Activated CD8-positive, alpha-beta T cell treated with anti-CD3 and anti-CD28 coated beads, Interleukin-2, amount 10 ng/mL, durations not matched to agents 7 days and 5 days (primary cell): ENCODE measurements at places on chromosomes 16 and 17. TPM values are rescaled to one million over a fixed set of nuclear protein-coding genes. Genes with fewer than 3 reads are reported as not detected.

GRCh38 chr16:81711657-81712319 is 67.3 kb upstream of the PLCG2 start:
- DNase-seq: no peak

GRCh38 chr17:34699181-34699580 is 119.8 kb downstream of the TMEM132E start:
- no peak for DNase-seq

GRCh38 chr16:8859913-8860881 is 8.6 kb downstream of the CARHSP1 start:
- no peak for DNase-seq

GRCh38 chr17:78433013-78433727 is 54.7 kb downstream of the PGS1 start:
- DNase-seq: no peak

DNA sequence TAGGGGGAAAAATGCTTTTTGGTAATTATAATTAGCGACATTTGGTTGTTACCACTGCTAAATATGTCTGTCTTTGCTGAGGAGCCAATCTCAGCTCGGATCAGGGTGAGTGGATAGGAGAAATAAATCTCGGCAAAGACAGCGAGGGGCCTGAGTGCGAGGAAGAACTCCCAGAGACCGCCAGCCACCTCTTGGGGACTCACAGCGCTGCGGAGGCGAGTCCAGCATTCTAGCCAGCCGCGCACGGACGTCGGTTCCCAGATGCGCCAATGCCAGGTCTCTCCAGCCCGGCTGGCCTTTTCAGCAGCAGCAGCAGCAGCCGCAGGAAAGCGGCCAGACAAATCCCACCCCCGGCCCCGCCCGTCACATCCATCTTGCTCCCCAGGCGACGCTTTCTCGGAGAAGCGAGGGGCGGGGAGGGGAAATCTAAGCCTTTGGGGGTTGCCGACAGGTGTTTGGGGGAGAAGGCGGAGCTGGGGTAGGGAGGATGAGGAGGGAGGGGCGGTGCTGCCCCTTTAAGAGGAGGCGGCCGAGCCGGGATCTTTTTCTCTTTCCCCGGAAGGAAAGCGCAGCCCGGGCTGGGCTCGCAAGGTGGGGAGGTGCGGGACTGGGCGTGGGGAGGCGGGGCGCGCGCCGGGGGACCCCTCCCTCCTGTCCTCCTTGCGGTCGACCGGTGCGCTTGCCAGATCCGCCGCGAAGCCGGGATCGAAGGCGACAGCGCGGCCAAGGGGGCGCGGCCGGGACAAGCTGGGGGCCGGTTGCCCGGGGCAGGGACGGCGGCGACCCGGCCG is at the start of gene ITGA3:
TSS of gene ITGA3 (plus strand) at position 685 of the 791 bp plus-strand sequence. CDS start 330 bp downstream, outside the sequence.
- DNase-seq: peak; percentile 71

DNA sequence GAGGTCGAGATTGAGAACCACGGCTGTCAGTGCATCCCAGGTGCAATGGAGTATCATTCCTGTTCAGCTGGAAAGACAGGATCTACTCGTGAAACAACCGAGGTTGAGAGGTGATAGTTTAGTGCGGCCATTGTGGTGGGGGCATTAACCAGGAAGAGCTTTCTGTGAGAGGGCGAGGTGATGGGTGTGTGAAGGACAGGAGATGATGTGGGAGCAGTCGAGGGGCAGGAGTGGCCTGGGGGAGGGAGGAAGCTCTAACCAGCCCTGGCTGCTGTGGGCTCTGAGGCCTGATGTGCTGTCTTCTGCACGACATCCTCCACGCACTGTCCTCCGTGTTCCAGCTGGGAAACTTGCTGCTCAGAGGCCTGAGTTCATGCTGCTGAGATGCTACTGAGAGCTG is 22.0 kb downstream of the GOSR2 start:
- no peak for DNase-seq

- DNase-seq: no peak
Measured at GRCh38 chr17:17004251-17004996, 32.5 kb upstream of the TNFRSF13B start.

BCO1 gene
- not detected for total RNA-seq

CACNG5 gene
- not detected for total RNA-seq
